ENCODE measurements at places on chromosomes 1 and 21. TPM values are rescaled to one million over a fixed set of nuclear protein-coding genes. Genes with fewer than 3 reads are reported as not detected.

DNA sequence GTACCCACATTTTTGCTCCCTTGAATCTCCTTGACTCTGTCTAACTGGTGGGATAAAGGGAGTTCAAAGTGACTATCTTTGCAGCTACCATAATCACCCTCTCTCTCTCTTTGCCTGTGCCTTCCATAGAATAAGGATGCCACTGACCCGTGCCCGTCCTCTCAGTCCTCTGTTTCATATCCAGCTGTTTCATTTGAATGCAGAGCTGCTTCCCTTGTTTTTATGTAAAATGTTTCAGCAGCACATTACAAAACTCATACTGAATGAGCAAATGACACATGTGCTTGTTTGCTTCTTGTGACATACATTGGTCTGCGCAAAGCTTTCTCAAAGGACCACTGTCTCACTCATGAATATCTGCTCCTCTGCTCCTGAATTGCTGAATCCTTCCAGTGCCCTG lies 38.4 kb downstream of the CDC42 start:
- peaks cover 46% of the 10 kb centered on the region for H3K4me1 ChIP-seq
- no peaks in the 10 kb centered on the region for H3K27me3 ChIP-seq
- H3K4me3 ChIP-seq, result no peak overlapping the region
- no peak for DNase-seq

DNA sequence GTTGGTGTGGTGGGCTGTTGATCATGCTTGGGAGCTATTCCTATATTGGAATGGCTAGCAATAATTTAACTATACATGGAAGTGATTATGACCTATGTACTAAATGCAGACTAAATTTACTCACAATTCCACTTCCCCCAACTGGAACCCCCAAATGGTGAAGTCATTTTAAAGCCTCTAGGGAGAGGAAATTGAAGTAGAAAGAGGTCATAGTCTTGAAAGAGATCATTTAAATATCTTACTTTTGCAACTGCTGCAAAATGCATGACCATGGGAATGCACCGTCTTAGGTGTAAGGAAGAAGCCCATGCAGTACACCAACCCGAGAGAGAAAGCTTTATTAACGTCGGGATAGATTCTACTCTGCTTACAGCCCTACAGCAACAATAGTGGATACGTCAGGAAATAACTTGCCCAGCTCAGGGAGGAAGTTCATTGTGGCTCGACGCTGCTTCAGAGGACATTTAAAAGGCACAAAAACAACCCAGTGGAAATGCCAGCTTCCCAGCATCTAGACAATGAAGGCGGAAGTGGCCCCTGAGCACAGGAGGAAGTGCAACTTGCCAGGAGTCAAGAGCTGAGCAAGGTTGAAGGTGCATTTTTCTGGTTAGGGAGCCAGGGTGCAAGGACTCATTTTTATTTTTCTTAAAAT lies 26.5 kb downstream of the CYYR1 start:
- H3K36me3 ChIP-seq, result no peaks in the 10 kb centered on the region
- H3K27ac ChIP-seq, result peak overlapping the region; percentile 23
- no peak overlapping the region for H3K4me3 ChIP-seq
- no peaks in the 10 kb centered on the region for H3K27me3 ChIP-seq
- no peak for DNase-seq

GRCh38 chr1:36571106-36571505 lies 88.4 kb upstream of the CSF3R start:
- H3K36me3 ChIP-seq, result no peaks in the 10 kb centered on the region
- no peak overlapping the region for H3K4me3 ChIP-seq
- DNase-seq, result no peak
- H3K27me3 ChIP-seq, result peaks cover 52% of the 10 kb centered on the region

GRCh38 chr21:35212393-35213127 lies 163.5 kb upstream of the RUNX1 start:
- H3K27ac ChIP-seq, result no peak overlapping the region
- H3K36me3 ChIP-seq, result no peaks in the 10 kb centered on the region
- no peaks in the 10 kb centered on the region for H3K27me3 ChIP-seq
- DNase-seq, result no peak
- H3K4me1 ChIP-seq, result peaks cover 5% of the 10 kb centered on the region

- DNase-seq, result no peak
- H3K27ac ChIP-seq, result no peak overlapping the region
- H3K36me3 ChIP-seq, result no peaks in the 10 kb centered on the region
- H3K4me1 ChIP-seq, result peaks cover 36% of the 10 kb centered on the region
- H3K27me3 ChIP-seq, result no peaks in the 10 kb centered on the region
These were observed 17.1 kb upstream of the SPSB1 start for GRCh38 chr1:9275567-9276034.

- H3K27ac ChIP-seq, result no peak overlapping the region
- no peak overlapping the region for H3K4me3 ChIP-seq
- DNase-seq, result no peak
- H3K27me3 ChIP-seq, result no peaks in the 10 kb centered on the region
- H3K36me3 ChIP-seq, result no peaks in the 10 kb centered on the region
These were observed 1.2 kb downstream of the SH3BGR start for GRCh38 chr21:39452970-39453342.

GRCh38 chr1:214008791-214009422 lies 21.1 kb downstream of the PROX1 start:
- DNase-seq, result no peak
- H3K4me1 ChIP-seq, result no peaks in the 10 kb centered on the region
- no peaks in the 10 kb centered on the region for H3K36me3 ChIP-seq
- H3K4me3 ChIP-seq, result no peak overlapping the region
- no peaks in the 10 kb centered on the region for H3K27me3 ChIP-seq

FLG2 gene
- 259 TPM for total RNA-seq

ALG14 gene
- 0.89 TPM for total RNA-seq

PIGC gene
- 16.8 TPM for total RNA-seq
